Activated CD4-positive, alpha-beta T cell treated with anti-CD3 and anti-CD28 coated beads, Interleukin-2, amount 50 U/mL, for 1 hour (primary cell): ENCODE measurements at places on chromosomes 1 and 21.

DNA sequence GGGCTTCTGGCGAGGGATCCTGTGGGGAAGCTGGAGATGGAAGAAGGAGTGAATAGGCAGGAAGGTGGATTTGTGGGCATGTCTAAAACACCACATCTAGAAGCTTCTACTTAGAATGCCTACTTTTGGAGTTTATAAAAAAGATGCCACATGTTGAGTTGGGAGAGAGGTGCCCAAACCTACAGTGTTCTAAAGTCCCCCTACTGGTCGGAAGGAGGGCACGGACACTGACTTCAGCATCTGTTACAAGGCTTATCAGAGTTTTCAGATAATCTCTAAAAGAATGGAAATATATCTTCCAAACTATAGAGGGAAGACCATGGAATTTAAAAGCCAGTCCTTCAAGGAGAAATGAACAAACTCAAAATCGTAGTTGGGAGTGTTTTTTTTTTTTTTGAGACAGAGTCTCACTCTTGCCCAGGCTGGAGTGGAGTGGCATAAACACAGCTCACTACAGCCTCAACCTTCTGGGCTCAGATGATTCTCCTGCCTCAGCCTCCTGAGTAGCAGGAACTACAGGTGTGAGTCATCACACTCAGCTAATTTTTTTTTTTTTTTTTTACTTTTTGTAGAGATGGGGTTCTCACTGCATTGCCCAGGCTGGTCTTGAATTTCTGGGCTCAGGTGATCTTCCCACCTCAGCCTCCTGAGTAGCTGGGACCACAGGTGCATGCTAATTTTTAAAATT, 14.8 kb downstream of the IBA57 start:
- no peak for DNase-seq

DNA sequence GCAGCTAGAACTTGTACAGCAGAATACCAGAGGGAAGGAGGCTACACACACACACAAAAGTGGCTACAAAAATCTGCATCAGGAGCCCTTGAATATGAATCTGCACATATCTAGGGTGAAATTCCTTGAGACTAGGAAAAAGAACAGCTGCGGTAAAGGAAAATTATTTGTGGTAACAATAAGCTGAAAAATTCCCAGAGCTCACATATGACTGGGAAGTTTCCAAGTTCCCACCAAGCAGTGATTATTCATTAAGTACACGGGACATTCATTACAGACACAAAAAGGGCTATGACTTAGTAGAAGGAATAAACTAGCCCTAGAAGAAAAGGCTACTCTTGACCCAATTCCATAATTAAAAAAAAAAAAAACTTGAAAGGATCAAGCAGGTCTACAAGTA, 149.5 kb upstream of the BACE2 start:
- no peak for DNase-seq

DNA sequence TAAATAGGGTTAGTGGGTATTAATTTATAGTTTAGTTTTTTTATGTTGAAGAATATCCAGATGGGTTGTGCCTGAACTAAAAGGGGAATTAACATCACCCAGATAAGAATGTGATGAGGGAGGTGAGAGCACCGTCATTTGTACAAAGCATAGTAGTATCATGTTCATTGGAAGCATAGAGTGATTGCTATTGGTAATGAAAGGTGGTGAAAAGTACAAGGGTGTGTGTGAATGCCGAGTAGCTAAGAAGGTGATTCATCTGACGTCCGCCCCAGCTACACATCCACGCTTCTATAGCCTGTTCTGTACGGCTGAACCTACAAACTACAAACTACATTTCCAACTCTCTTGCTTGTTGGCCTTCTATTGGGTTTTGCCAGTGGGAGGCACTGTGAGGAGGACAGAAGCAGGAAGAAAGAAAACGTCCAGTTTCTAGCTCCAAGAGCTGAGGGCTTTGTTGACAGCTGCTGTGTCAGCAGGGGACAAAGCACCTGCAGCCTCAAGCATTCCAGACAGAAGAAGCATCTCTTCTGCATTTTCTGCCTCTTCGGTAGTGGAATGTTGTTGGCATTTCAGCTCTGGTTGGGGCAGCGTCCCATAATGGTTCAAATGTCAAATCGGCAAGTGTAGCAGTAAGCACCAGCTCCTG, 404.8 kb downstream of the KCTD3 start:
- DNase-seq, result no peak

- DNase-seq, result no peak
These were observed 60.8 kb upstream of the CLDN14 start for GRCh38 chr21:36540700-36541099.

GRCh38 chr1:78240755-78241154, 195.0 kb downstream of the GIPC2 start:
- DNase-seq, result no peak

- DNase-seq, result no peak
These were observed 15.1 kb downstream of the PLEKHO1 start for GRCh38 chr1:150164779-150165178.

- no peak for DNase-seq
These were observed 9.7 kb upstream of the FMOD start for GRCh38 chr1:203360547-203361185.

- no peak for DNase-seq
These were observed 107.7 kb upstream of the SLC5A9 start for GRCh38 chr1:48114596-48115382.

GRCh38 chr1:205074513-205074912, 9.7 kb downstream of the TMEM81 start:
- DNase-seq, result no peak

- DNase-seq, result no peak
These were observed 14.7 kb downstream of the CLSTN1 start for GRCh38 chr1:9809100-9809510.

DNA sequence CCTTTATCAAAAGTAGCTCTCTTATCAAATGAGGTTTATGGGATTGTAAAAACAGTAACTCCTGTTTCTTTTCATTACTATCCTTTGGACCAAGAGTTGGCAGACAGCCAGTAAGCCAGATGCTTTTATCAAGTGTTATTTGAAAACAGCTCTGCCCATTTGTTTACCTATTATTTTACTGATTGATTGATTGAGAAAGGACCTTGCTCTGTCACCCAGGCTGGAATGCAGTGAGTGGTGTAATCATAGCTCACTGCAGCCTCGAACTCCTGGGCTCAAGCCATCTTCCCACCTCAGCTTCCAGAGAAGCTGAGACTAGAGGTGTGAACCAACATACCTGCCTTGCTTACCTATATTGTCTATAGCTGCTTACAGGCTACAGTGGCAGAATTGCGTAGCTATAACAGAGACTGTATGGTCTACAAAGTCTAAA, 3.6 kb downstream of the PRKAB2 start:
- no peak for DNase-seq
